ENCODE measurements at places on chromosomes 1 and 21. TPM values are rescaled to one million over a fixed set of nuclear protein-coding genes. Genes with fewer than 3 reads are reported as not detected.

The FLAD1 gene
- 26.5 TPM for total RNA-seq

The CNKSR1 gene
- 9.6 TPM for total RNA-seq

DNA sequence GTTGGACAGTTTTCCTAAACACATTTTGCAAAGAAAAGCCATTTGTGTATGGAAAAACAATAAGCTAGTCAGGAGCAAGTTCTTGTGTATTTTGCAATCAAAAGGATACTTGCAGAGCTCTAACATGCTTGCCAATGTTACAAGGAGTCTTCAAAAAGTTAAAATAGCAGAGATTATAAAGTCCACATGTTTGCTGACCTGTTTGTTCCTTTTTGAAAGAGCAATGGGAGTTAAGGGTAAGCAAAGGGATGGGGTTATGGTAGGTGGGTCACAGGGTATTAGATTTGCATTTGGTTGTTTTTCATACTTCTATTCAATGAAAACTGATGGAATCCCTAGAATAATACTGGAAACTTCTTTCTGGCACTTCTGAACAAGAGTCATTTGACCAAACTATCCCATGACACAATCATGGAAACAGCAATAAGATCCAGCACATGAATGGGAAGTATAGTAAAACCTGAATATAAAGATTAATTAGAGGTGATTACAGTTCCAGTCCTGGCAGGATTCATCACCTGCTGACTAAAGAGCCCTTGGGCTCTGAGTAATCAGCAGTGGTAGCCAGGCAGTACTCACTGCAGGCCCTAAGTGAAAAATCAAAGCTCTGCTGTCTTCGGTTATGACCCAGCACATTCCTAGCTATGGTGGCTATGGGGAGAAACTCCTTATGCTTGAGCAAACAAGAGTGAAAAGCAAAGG, 27.1 kb upstream of the ZC3H11B start:
- no peaks in the 10 kb centered on the region for H3K36me3 ChIP-seq
- H3K4me3 ChIP-seq: no peak overlapping the region
- no peaks in the 10 kb centered on the region for H3K27me3 ChIP-seq
- H3K27ac ChIP-seq: no peak overlapping the region
- DNase-seq: no peak
- no peaks in the 10 kb centered on the region for H3K4me1 ChIP-seq

The FCER1G gene
- 2.1 TPM for total RNA-seq

The ATP6V1G3 gene
- not detected for total RNA-seq

GRCh38 chr1:242034392-242034791, 35.5 kb upstream of the MAP1LC3C start:
- peaks cover 4% of the 10 kb centered on the region for H3K4me1 ChIP-seq
- DNase-seq: no peak
- no peaks in the 10 kb centered on the region for H3K36me3 ChIP-seq
- no peak overlapping the region for H3K4me3 ChIP-seq
- H3K27ac ChIP-seq: no peak overlapping the region

The CRYAA gene
- total RNA-seq: not detected

DNA sequence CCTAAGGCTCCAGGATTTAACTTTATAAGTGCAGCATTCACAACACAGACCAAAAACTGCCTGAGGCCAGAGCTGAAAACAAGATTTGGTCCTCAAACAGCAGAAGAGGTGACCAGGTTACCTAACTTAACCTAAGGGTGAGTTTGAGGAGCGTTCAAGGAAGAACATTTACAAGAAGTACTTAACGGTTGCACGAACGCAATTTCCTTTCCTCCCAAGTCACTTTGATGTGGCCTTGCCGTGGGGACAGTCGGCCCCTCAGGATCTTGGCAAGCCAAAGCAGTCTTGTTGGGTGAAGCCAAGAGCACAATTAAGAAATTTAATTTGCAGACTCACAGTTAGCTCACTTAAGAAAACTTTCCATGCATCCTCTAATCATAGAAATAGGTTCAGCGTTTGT, 202.6 kb upstream of the COA6 start:
- no peaks in the 10 kb centered on the region for H3K36me3 ChIP-seq
- no peak overlapping the region for H3K4me3 ChIP-seq
- no peak overlapping the region for H3K27ac ChIP-seq
- no peaks in the 10 kb centered on the region for H3K4me1 ChIP-seq

GRCh38 chr1:157703981-157704380, 3.4 kb upstream of the FCRL3 start:
- H3K4me3 ChIP-seq: no peak overlapping the region
- no peaks in the 10 kb centered on the region for H3K27me3 ChIP-seq
- no peaks in the 10 kb centered on the region for H3K36me3 ChIP-seq
- no peak overlapping the region for H3K27ac ChIP-seq

DNA sequence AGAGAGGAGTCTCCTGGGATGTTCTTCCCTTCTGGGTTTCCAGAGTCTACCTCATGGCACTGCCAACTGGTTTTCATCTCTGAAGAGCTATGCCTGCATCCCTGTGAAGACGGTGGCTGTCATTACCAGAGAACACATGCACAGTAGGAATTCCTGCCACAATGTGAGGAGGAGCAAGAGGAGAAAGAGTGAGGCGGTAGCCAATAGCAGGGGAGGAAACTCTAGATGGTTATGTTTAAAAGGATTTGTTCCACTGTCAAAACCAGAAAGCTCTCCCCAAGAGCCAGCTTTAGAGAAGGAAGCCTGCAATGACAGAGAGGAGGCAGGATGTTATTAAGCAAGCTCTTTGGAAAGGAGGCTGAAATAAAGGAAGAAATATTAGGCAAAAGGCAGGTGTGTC, 12.3 kb downstream of the LMX1A start:
- H3K27me3 ChIP-seq: no peaks in the 10 kb centered on the region
- no peak for DNase-seq
- H3K4me3 ChIP-seq: no peak overlapping the region
- no peaks in the 10 kb centered on the region for H3K4me1 ChIP-seq
- H3K27ac ChIP-seq: no peak overlapping the region
- no peaks in the 10 kb centered on the region for H3K36me3 ChIP-seq

The TOR1AIP2 gene
- total RNA-seq: 90.4 TPM

DNA sequence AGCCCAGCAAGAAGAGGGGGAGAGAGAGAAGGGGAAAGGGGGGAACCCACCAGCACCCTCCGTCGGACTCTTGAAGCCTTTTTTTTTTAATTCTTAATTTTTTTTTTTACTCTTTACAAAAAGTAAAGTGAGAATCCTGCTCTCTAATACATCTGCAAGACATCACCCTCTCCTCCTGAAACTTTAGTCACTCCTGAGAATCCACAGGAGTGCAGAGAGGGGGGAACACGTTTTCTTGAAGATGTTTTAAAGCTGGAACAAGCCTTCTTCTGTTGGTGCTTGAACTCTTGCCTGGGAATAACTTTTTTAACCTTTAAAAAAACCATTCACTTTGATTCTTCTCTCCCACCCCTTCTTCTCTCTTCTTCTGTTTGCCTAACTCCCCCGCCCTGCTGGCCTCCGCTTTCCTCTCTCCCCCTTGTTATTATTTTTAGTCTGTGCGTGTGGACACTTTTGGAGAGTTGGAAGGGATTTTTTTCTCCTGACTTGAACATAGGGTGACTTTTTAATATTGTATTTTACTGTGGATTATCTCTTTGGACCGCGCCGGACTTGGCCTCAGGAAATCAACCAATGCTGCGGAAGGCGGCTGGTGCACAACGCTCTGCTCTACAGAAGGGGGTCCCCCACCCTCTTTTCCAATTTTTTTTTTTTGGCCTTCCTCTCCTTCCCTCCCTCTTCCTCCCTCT, 383 bp upstream of the PRRX1 start:
- H3K36me3 ChIP-seq: no peaks in the 10 kb centered on the region
- H3K4me1 ChIP-seq: peaks cover 20% of the 10 kb centered on the region
- H3K27me3 ChIP-seq: no peaks in the 10 kb centered on the region
- H3K27ac ChIP-seq: peak overlapping the region; percentile 95
- no peak for DNase-seq
- H3K4me3 ChIP-seq: peak overlapping the region; percentile 67

- H3K27me3 ChIP-seq: no peaks in the 10 kb centered on the region
- H3K4me3 ChIP-seq: no peak overlapping the region
- DNase-seq: no peak
- peaks cover 11% of the 10 kb centered on the region for H3K4me1 ChIP-seq
- H3K27ac ChIP-seq: no peak overlapping the region
- H3K36me3 ChIP-seq: no peaks in the 10 kb centered on the region
These were observed 46.9 kb downstream of the ARHGEF10L start for GRCh38 chr1:17586172-17586964.

The SUMO3 gene
- total RNA-seq: 87.9 TPM

The DYNLT5 gene
- total RNA-seq: not detected

- no peaks in the 10 kb centered on the region for H3K36me3 ChIP-seq
- H3K27ac ChIP-seq: no peak overlapping the region
- no peaks in the 10 kb centered on the region for H3K27me3 ChIP-seq
These were observed 2.7 kb upstream of the RAD54L start for GRCh38 chr1:46244656-46245371.

The ELAVL4 gene
- 9.0 TPM for total RNA-seq

The PRKAA2 gene
- 4.9 TPM for total RNA-seq

DNA sequence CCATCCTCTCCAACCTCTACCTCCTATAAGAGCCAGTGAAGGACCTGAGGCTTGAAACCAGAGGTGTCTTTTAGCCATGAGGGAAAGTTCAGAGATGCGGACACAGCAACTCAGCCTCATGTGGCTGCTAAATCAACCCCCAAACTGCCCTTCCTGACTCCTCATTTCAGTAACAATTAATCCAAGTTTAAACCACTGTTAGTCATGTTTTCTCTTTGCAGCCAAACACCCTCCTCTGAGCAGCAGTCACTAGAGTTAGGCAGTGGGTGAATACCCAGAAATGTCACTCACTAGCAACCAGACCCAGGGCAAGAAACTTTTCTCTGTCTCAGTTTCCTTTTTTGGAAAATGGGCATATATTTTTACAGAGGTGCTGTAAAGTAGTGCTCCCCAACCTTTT, 71.2 kb downstream of the KCNJ15 start:
- DNase-seq: no peak
- H3K4me1 ChIP-seq: peaks cover 3% of the 10 kb centered on the region
- no peaks in the 10 kb centered on the region for H3K36me3 ChIP-seq
- H3K27me3 ChIP-seq: no peaks in the 10 kb centered on the region
- no peak overlapping the region for H3K27ac ChIP-seq

DNA sequence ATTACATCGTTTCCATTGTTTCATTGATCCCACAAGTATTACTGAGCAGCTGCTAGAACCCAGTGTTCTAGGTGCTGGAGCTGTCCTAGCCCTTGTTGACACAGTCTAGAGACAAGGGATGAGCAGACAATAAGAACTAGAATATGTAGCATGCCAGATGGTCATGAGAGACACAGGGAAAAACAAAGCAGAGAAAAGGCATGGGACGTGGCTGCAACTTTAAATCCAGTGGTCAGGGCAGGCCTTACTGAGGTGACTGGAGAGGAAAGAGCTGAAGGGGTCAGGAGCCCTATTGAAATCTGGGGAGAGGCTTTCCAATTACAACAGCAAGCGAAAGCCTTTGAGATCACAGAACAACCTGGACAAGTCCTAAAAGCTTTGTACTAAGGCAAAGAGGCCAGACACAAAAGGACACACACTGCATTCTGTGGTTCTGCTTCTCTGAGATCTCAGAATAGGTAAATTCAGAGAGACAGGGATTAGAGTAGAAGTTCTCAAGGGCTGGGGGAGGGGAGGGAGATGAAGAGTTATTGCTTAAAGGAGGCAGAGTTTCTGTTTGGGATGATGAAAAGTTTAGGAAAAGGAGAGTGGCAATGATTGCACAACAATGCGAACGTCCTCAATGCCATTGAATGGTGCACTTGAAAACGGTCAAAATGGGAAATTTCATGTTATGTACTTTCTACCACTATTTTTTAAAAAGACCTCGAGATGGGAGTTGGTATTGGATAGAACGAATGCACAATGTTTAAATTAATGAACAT, 467.4 kb upstream of the VAMP3 start:
- no peaks in the 10 kb centered on the region for H3K4me1 ChIP-seq
- DNase-seq: no peak
- no peak overlapping the region for H3K27ac ChIP-seq
- no peak overlapping the region for H3K4me3 ChIP-seq
- no peaks in the 10 kb centered on the region for H3K27me3 ChIP-seq
- H3K36me3 ChIP-seq: no peaks in the 10 kb centered on the region

DNA sequence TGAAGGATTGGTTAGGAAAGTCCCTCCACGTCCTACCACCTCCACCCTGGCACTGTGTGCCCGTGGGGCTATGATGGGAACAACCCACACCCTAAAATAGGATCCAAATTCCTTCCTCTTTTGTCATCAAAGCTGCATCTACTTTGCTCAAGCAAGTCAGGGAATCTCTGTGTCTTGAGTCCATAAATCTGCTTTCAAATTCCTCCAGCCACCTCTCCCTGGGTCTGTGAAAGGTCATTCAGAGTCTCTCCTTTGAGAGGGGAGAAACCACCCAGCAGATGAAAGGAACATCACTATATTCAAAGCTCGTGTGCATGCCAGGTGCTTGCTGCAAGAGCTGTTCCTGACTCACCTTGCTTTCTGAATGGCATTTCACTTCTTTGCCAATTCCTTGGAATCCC, 243.6 kb downstream of the TM2D1 start:
- H3K27ac ChIP-seq: no peak overlapping the region
- H3K4me1 ChIP-seq: no peaks in the 10 kb centered on the region
- H3K4me3 ChIP-seq: no peak overlapping the region
- H3K36me3 ChIP-seq: no peaks in the 10 kb centered on the region
- no peaks in the 10 kb centered on the region for H3K27me3 ChIP-seq

GRCh38 chr21:39209334-39209688, 26.1 kb upstream of the PSMG1 start:
- DNase-seq: no peak
- no peaks in the 10 kb centered on the region for H3K4me1 ChIP-seq
- no peak overlapping the region for H3K4me3 ChIP-seq
- no peaks in the 10 kb centered on the region for H3K36me3 ChIP-seq
- no peak overlapping the region for H3K27ac ChIP-seq
- H3K27me3 ChIP-seq: no peaks in the 10 kb centered on the region

- no peaks in the 10 kb centered on the region for H3K27me3 ChIP-seq
- no peak for DNase-seq
- no peak overlapping the region for H3K4me3 ChIP-seq
- H3K27ac ChIP-seq: no peak overlapping the region
These were observed 26.8 kb upstream of the MAP1LC3C start for GRCh38 chr1:242025681-242026080.

DNA sequence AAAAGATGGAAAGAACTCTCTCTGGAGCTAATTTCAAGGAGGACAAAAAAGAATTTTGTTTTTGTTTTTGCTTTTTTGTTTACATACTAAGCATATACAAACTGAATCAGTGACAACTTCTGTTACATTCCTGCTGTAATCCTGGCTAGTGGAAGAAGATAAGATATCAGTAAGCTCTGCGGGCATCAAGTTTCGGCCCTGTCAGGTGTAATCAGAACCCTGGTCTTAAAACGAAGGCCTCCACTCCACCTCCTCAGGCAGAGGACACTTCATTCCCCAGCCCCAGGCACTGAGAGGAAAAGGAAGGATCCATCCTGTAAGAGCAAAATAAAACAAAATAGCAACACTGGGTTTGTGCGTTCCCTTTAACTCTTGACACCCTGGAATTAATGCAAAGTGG, 88.9 kb upstream of the ARHGAP29 start:
- H3K27ac ChIP-seq: no peak overlapping the region
- no peaks in the 10 kb centered on the region for H3K36me3 ChIP-seq
- no peaks in the 10 kb centered on the region for H3K27me3 ChIP-seq
- H3K4me3 ChIP-seq: no peak overlapping the region

The LYSMD1 gene
- 14.9 TPM for total RNA-seq

DNA sequence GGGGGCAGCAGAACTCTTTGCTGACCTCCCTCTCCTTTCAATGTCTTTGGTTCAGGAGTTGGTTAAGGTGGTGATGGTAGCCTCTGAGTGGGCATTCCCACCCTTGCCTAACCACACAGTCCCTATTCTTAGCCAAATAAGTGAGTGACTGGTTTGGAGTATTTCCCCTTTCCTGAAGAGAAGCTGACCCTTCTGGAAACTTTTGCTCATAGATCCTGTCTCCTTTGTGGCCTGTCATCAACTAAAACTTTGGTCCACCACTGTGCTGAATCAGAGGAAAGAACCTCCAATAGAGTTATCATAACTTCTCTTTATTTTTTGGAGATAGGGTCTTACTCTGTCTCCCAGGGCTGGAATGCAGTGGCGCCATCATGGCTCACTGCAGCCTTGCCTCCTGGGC, 31.1 kb downstream of the C1orf21 start:
- no peaks in the 10 kb centered on the region for H3K4me1 ChIP-seq
- no peak for DNase-seq
- H3K4me3 ChIP-seq: no peak overlapping the region
- H3K27me3 ChIP-seq: no peaks in the 10 kb centered on the region

Measured in testis (tissue), 5 donors.